ENCODE measurements at places on chromosomes 7 and 10.

- H3K4me1 ChIP-seq: peaks cover 10% of the 10 kb centered on the region
- no peak for DNase-seq
- no peak overlapping the region for H3K4me3 ChIP-seq
Observed at GRCh38 chr10:15310776-15311568, 60.1 kb downstream of the FAM171A1 start.

GRCh38 chr10:3425716-3426115 lies 253.1 kb upstream of the PITRM1 start:
- no peak for DNase-seq
- no peaks in the 10 kb centered on the region for H3K4me1 ChIP-seq
- H3K4me3 ChIP-seq: no peak overlapping the region
- no peaks in the 10 kb centered on the region for H3K27me3 ChIP-seq

DNA sequence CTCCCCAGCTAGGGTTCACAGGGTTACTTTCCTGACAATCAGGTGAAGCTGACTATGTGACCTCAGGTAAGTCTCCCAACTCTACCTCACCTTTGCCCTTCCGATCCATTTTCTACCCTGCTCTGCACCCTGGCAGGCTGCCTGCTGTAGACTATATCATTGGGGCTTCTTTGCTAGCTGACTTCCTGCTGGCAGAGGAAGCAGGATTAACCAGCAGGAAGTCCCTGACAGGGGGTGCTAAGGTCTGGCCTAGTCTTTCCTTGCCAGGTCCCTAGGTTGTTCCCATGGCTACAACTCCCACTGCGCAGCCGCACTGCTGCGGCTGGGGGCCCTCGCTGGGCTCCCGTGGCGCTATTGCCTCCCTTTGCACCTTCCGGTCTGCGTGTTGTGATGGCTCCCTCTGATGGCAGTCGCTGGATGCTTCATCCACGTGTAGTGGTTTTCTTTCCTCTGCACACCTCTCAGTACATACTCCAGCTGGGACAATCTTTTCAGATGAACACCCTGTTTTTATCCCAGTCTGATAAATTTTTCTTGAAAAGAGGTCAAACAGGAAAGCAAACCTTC lies 365.9 kb downstream of the REEP3 start:
- no peaks in the 10 kb centered on the region for H3K27me3 ChIP-seq
- H3K27ac ChIP-seq: no peak overlapping the region
- H3K4me3 ChIP-seq: no peak overlapping the region
- no peaks in the 10 kb centered on the region for H3K4me1 ChIP-seq

GRCh38 chr10:7320072-7320471 lies 90.8 kb downstream of the SFMBT2 start:
- no peaks in the 10 kb centered on the region for H3K36me3 ChIP-seq
- peaks cover 20% of the 10 kb centered on the region for H3K4me1 ChIP-seq

- H3K27ac ChIP-seq: no peak overlapping the region
- H3K4me3 ChIP-seq: no peak overlapping the region
- no peaks in the 10 kb centered on the region for H3K36me3 ChIP-seq
Observed at GRCh38 chr10:73405556-73405955, 8.3 kb downstream of the ANXA7 start.

DNA sequence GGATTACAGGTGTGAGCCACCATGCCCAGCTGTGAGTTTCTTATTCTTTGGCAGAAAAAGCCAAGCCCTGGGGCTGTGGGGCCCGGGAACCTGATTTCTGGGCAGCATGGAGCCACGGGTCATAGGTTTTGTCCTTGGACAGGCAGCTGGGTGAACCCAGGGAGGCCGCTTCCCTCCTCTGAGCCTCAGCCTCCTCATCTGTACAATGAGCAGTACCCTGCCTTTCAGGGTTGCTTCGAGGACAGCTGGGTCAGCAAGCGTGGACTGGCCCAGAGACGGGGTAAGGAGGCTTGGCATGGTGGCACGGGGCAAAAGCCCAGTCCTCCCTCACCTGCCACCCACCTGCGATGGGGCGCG lies 84.1 kb upstream of the GNA12 start:
- no peaks in the 10 kb centered on the region for H3K4me1 ChIP-seq
- H3K27me3 ChIP-seq: peaks cover 7% of the 10 kb centered on the region
- DNase-seq: no peak
- H3K4me3 ChIP-seq: no peak overlapping the region
- H3K27ac ChIP-seq: no peak overlapping the region
